ENCODE measurements at places on chromosomes 13 and 19.

DNA sequence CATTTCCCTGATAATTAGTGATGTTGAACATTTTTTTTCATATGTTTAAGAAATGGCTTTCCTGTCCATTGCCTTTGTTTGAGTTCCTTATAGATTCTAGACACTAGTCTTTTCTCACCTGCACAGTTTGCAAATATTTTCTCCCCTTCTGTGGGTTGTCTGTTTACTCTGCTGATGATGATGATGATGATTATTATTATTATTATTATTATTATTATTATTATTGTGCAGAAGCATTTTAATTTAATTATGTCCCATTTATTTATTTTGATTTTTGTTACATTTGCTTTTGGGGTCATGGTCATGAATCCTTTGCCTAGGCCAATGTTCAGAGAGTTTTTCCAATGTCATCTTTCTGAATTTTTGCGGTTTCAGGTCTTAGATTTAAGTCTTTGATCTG is 492.5 kb upstream of the TSHZ3 start:
- no peak for DNase-seq

DNA sequence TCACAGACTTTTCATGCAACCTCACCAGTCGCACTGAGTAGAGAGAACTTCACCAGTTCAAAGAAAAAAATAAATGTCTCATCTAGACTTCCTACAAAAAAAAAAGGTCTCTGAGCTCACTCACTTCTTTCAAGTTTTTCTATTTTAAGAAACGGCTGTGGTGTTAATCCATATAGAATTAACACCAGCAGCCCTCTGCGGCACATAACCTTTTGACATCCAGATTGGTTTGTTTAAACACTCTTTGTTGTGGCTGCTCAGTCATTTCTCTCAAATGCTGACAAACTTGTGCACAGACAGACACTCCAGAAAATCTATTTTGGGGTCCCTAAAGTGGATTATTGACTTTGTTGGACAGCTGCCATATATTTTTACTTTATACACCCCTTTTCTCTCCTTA is 874.9 kb downstream of the EFNB2 start:
- no peak for DNase-seq

- DNase-seq = no peak
Measured at GRCh38 chr19:10736916-10737551, 19.2 kb downstream of the DNM2 start.

DNA sequence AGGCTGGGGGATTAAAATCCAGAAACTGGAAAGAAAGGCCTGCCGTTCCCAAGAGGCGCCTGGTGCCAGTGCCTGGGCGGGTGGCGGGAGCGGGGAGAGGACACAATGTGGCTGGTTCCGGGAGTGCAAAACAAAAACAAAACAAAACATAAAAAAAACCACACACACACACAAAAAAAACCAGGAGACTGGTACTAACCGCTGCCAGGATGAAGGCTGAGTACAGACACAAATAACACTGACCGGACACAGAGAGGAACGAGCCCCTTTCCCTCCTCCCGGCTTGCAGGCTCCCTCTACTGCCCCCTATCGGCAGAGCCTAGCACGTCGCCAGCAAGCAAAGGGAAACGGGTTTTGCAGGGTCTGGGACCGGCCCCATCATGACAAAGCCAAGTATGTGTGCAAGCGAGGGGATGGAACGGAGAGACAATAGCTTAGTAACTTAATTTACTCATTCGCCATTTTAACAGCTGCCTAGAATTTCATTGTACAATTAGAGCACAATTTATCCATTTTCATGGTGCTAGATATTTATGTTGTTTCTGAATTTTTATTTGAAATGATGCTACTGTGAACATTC is 17.9 kb upstream of the ZDHHC20 start:
- peak; percentile 61 for DNase-seq

DNA sequence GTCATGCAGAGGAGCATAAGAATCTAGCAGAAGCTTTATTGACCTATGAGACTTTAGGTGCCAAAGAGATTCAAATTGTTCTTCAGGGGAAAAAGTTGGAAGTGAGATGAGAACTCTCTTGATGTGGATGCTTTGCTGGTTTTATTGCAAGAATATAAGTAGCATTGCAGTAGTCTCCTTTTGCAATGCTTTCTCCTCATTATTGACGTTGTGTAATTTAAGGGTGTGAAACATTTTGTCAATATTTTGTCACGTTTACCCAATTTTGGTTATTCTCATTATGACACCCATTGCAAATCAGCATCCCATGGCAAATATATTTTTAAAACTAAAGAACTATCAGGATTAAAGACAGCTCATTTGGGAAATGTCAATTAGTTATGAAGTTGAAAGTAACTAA is 11.9 kb upstream of the LILRB5 start:
- no peak for DNase-seq

DNA sequence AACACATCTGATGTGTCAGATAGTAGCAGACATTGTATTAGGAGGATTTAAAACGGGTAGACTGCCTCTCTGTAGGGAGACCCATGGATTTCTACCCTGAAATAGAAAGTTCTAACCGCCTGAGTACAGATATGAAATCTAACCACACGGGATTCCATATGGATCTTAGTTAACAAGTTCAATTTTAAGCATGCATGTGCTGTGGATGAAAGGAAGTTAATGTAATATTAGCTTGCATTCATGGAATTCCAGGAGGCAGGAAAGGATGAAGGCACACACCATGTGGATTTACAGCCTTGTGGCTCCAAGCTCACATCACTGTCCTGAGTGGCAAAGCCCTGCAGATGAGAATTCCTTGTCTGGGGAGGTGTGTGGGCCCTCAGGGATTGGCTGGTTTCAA is 120.6 kb upstream of the IRS2 start:
- DNase-seq = no peak
